ENCODE measurements at places on chromosomes 7 and 10.

DNA sequence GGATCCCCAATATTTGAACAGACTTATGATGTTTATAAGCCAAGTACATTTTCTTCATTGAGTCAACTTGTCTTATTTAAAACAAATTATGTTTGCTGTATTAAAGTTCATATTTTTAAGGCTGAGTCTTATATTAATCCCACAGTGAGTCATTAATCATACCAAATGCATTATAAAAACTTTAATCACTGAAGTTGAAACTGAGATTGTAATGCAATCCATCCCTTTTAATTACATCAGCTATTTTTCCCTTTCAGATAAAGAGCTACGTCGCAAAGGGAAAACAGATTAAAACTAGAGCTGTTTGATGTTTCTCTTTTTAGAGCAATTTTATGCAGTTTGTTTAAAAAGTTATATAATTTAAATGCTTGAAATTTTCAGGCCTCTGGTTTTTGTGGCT, 183.0 kb downstream of the ARID5B start:
- no peak for DNase-seq

DNA sequence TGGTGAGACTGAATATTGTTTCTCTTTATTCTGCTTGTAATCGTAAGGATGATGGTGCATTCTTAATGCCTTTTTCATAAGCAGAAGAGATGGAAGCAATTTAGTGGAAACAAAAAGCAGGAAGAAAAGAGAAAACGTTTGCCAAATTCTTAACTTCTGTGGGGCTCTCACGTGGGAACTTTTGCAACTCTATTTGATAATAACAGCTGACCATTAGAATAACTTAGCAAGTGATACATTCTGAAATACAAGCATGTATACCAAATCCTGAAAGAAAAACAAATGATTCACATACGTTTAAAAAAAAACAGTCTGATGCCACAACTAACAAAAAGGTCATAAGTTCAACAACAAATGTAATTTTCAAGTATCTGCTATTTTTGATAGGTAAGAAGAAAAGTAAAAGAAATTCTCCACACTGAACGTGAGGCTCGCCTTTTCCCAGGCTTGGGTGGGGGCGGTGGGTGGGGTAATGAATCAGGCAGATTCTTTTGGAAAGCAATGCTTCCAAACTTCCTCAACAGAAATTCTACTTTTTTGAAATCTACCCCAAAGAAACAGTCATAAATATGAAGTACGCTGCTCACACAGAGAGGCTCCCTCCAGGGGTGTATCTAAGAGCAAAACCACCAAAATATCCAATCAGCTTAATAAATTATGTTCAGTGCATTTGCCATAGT, 446.2 kb upstream of the MGMT start:
- no peak for DNase-seq

- DNase-seq: no peak
These were observed 163.7 kb downstream of the DIP2C start for GRCh38 chr10:525565-526315.

DNA sequence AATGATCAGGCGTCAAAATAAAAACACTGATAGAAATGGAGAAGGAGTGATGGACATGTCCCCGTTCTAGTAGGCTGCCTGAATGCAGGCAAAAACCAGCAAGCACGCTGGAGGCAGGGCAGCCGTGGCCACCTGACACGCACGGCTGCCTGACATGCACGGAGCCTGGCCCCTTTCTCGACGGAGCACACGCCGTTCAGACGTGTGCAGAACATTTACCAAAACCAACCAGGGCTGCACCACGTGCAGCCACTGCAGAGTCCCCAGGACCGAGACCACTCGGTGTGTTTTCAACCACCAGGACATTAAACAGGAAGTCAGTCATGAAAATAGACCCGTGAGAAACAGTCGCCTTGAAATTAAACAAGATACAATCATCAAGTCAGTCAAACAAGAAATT, 61.9 kb upstream of the NKX6-2 start:
- no peak for DNase-seq

GRCh38 chr10:117216611-117217195, 19.4 kb downstream of the KCNK18 start:
- DNase-seq: no peak

GRCh38 chr10:44967616-44968015, 8.0 kb downstream of the RASSF4 start:
- DNase-seq: no peak

GRCh38 chr7:35702541-35702940, 7.6 kb upstream of the HERPUD2 start:
- no peak for DNase-seq

DNA sequence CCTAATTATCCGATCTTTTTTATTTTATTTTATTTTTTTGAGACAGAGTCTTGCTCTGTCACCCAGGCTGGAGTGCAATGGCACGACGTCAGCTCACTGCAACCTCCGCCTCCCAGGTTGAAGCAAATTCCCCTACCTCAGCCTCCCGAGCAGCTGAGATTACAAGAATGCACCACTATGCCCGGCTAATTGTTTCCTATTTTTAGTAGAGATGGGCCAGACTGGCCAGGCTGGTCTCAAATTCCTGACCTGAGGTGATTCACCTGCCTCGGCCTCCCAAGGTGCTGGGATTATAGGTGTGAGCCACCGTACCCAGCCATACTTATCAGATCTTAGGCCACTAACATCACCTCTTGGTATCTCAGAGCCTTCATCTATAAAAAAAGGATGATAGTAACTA, 4.9 kb downstream of the SLC25A13 start:
- no peak for DNase-seq

- DNase-seq: peak; percentile 51
These were observed 18.7 kb upstream of the CBLL1 start for GRCh38 chr7:107725138-107725740.

- DNase-seq: no peak
These were observed 1.3 kb upstream of the CUL1 start for GRCh38 chr7:148697256-148698006.

GRCh38 chr7:158781217-158781973, 47.9 kb downstream of the ESYT2 start:
- no peak for DNase-seq

GRCh38 chr7:151895631-151896031, 18.7 kb upstream of the PRKAG2 start:
- no peak for DNase-seq

DNA sequence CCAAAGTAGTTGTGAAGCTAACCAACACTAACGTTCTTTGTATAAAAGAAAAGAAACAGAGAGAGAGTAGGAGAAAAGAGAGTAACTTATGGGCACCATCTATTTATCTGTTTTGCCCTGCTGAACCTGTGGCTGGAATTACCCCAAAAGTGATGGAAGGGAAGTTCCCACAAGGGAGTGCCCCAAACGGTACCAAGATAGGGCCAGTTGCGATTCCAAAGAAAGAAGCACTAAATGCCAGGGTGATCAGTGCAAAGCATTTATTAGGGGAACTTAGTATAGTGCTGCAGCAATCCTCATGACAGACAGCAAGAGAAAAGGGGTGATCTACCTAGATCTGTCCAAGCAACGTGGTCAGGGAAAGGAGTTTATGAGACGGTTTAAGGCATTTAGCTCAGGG, 190.2 kb downstream of the SORCS3 start:
- no peak for DNase-seq

- no peak for DNase-seq
These were observed 23.2 kb downstream of the DPCD start for GRCh38 chr10:101611096-101611905.

GRCh38 chr7:133821171-133821570, 306.0 kb upstream of the LRGUK start:
- no peak for DNase-seq

DNA sequence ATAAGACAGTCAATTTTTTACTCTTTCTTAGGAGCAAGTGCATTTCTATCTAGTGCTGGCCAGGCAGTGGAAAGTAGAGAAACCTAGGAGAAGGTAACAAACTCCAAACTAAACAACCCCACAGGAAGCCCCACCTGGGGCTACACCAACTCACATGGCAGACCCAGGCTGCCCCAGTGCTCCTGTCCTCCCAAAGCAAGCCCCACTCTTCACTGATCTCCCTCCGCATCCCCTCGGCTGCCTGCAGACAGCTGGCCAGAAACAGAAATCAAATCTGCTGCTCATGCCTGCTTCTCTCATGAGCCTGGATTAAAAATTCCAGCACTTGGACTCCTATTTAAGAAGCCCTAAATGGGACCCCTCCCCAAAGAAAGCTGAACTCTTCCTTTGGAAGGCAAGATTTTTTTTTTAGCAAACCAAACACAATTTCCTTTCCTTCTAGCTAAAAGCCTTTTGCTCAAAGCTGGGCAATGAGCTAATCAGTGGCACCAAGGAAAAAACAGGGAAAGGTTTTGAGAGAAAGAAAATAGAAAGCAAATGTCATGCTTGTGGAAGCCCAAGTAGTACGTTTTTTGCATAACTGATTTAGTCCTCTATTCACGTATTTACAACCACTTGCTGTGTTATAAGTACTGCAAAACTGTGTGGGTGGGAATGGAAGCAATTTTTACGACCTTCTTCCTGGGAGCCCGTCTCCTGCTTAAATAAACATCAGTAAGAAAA, 10.8 kb downstream of the PDE1C start:
- DNase-seq: no peak

DNA sequence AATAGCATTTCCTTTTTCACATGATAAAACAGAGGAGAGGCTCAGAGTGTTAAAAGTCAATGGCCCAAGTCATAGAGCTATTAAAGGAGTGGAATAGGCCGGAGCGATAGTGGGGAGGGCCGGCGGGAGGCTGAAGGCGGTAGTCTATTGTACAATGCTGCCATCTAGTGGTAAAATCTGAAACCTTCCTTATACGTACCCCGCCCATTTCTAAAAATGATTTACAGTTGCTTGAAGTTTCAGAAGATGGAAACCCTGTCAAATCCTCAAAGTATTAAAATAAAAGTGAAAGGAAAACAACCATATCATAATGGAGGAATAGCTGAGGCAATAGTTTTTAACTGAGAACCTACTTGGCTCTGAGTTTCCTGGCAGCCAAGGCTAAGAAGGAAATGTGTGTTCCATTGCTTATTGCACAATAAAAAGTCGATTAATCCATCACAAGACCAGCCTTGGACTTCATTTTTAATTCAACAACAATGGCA, 209.1 kb downstream of the CCSER2 start:
- DNase-seq: no peak

DNA sequence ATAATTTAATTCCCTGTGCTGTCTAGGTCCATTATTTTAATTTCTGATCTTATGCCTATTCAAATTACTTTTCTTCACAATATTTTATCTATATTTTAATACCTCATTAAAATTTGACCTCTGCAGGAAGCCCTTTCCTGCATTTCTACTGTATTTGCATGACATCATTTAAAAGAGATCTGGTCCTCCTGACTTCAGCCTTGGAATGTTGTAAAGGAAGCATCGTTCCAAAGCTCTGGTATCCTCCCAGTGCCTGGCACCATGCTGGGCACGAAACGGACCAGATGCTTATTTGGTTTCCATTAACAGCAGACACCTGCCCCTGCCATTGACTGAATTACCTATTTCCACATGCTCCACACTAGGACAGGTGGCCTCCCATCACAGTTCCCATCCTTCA, 247.5 kb downstream of the KLF6 start:
- no peak for DNase-seq

- DNase-seq: no peak
These were observed 2.3 kb upstream of the STK32C start for GRCh38 chr10:132309879-132310591.
